DMS79 (cell line): ENCODE measurements at places on chromosomes 6 and 20.

GRCh38 chr6:83193747-83194566, 800 bp downstream of the RWDD2A start:
- peak; percentile 1 for DNase-seq

DNA sequence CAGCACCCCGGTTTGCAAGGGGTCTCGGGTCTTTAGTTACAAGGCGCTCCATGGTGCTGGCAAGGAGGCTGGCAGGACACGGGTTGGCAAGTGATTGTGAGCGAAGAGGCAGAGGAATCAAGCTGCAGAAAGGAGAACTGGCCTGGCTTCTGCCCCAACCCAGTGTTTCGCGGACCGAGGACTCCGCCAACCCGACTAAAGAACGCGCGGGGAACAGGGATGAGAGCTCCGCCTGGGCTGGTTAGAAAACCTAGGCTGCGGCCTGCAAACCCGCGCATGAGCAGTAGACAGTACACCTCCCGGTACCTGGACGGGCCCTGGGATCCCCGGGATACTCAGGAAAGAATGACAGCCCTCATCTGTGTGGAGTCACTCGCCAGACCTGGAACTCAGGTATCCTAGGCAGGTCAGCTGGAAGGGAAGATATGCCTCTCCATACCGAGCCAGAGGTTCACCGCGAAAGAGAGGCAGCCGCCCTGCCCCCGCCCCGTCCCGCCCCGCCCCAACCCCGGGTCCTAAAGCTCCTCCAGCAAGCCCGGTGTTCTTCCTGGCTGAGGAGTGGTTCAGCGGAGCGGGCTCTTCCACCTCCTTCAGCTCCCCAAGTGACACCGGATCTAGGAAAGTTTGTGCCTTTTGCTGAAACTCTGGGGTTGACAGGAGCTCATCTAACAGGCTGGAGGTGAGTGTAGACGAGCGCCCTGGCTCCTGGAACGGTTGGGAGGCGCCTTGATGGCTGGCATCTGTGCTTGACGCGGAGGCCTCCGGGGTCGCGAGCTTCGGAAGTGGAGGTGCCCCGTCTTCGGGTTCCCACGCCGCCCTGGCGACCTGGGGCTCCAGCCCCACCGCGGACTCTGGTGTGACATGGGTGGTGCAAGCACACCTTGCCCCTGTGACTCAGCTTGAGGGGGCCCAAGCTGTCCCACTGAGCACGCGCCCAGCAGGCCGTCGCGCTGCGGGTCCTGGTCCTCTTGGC, 1847.3 kb upstream of the DEFB115 start:
- no peak for DNase-seq

- no peak for DNase-seq
Measured at GRCh38 chr6:92701425-92702096, 717.8 kb downstream of the EPHA7 start.

DNA sequence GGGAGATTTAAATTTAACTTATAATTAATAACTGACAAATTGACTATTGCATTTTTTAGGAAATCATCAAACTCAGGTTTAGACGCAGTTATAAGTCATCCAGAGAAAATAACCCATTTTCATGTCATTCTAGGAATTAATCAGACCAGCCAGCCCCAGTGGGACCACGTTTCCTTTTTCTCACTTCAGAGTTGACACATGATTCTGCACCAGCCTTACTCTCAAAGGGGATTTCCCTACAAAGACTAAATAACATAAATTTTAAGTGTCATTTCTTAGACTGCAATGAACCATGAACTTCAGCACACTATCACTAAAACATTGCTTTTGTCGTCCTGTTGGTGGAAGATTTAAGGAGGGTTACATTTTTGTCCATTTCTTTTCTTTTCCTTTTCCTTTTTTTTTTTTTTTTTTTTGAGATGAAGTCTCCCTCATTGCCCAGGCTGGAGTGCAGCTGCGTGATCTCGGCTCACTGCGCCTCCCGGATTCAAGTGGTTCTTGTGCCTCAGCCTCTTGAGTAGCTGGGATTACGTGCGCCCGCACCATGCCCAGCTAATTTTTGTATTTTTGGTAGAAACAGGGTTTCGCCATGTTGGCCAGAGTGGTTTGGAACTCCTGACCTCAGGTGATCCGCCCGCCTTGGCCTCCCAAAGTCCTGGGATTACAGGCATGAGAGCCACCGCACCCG, 3.6 kb downstream of the IPCEF1 start:
- DNase-seq = no peak

DNA sequence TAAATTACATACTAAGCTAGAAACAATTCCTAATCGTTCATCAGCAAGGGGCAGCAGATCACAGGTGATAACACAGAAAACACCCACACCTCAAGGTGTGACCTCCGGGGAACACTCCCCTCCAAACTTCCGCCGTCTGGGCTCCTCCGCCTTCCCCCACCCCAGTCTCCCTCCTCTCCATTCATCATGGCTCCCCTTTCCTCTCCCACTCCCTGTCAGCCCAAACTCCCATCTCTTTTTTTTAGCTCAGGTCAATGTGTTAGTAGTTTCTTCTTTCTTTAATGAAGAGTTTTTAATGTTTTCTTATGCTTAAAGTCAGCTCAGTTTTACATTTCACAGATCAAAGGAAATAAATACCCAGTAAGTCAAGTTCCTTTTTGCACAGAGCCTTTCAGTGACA, 20.7 kb downstream of the CNKSR3 start:
- no peak for DNase-seq

DNA sequence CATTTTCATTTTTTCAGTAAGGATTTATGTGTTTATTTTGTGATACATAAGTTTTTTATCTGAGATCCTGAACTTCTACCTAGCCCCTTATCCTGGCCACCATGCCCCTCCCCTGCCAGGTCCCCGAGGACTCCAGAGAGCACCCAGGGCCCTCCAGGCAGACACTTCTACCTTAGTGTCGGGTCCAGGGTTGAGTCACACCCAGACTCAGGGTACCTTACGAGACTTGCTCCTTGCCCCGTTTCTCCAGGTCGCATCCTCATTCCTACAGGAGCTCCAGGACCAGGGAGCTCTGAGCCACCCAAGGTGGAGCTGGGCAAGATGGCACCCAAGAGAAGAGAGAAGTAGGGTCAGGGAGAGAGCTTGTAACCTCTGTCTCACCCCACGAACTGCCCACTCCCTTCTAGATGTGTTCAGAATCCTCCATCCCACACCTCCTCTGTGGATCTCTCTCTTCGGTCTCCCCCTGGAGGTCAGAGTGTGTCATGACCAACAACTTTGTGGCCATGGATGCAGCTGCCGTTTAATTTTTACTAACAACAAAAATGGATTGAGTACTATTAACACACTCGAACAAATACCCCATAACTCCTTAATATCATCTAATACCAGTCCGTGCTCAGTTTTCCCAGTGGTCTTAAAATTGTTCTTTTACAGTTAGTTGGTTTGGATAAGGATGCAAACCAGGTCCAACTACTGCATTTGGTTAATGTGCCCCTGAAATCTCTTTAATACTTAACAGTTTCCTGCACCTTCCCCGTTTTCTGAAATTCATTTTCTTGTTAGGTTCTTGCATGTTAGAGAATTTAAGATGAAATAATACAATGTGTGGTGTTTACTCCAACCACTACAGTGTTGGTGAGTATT, 130.6 kb upstream of the INSM1 start:
- DNase-seq = no peak
